Testis (tissue), 5 donors: ENCODE measurements at places on chromosomes 11 and 22. TPM values are rescaled to one million over a fixed set of nuclear protein-coding genes. Genes with fewer than 3 reads are reported as not detected.
A peak's percentile ranks its signal among the peaks of the same experiment; 100 is the strongest.

- H3K27ac ChIP-seq: no peak overlapping the region
- no peak for DNase-seq
- no peaks in the 10 kb centered on the region for H3K36me3 ChIP-seq
- no peak overlapping the region for H3K4me3 ChIP-seq
- no peaks in the 10 kb centered on the region for H3K27me3 ChIP-seq
- no peaks in the 10 kb centered on the region for H3K4me1 ChIP-seq
Measured at GRCh38 chr11:77278595-77279506, 22.6 kb downstream of the GDPD4 start.

DNA sequence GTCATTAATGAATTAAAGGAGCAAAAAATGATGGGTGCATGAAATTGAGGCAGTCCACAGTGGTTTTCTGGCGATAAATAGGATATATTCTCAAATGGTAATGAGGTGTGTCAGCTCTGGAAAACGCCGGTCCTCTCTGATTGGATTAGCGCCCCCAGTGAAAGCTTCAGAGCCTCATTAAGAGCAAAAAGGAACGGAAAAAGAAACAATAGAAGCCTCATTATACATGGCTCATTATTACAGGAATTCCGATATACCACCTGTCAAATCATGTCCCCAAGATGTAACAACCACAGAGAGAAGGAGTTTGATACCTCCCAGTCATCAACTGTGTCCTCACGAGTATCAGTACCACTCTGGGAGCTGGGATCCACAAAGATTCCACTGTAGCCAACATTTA is 175.7 kb upstream of the PITPNB start:
- no peaks in the 10 kb centered on the region for H3K4me1 ChIP-seq
- H3K4me3 ChIP-seq: no peak overlapping the region
- H3K36me3 ChIP-seq: no peaks in the 10 kb centered on the region

DNA sequence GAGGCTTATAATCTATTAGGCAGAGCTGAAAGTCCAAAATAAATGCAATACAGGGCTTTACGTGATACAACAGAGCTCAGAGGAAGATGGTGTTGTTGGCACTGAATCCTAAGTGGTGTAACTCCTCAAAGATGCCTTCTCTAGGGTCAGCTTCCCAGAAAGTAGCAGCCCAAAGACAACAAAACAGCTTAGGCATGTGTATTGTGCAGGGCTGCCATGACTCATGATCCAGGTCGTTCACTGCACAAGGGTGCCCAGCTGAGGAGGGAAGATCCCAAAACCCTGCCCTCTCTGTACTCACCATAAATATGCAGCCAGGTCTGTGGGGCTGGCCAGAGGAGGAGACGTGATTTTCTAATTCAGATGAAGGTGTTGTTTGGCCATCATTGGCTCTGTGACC is 59.4 kb upstream of the NNMT start:
- no peak overlapping the region for H3K4me3 ChIP-seq
- no peaks in the 10 kb centered on the region for H3K27me3 ChIP-seq
- H3K4me1 ChIP-seq: no peaks in the 10 kb centered on the region
- no peak for DNase-seq
- no peaks in the 10 kb centered on the region for H3K36me3 ChIP-seq

GRCh38 chr11:13040969-13041561 is 31.9 kb downstream of the RASSF10 start:
- no peaks in the 10 kb centered on the region for H3K27me3 ChIP-seq
- H3K27ac ChIP-seq: no peak overlapping the region
- H3K36me3 ChIP-seq: no peaks in the 10 kb centered on the region
- H3K4me3 ChIP-seq: no peak overlapping the region

GRCh38 chr11:66480117-66480938 is at the start of gene DPP3:
Gene DPP3 (plus strand): TSS chr11:66480434. CDS start chr11:66482201, 1,767 bp downstream.
- peak within 1 kb of the TSS; percentile 74 for H3K27ac ChIP-seq
- H3K4me1 ChIP-seq: peaks cover 5% of the 10 kb centered on the region
- H3K36me3 ChIP-seq: no peaks in the 10 kb centered on the region

- no peak for DNase-seq
- no peaks in the 10 kb centered on the region for H3K36me3 ChIP-seq
- H3K27me3 ChIP-seq: no peaks in the 10 kb centered on the region
- peaks cover 10% of the 10 kb centered on the region for H3K4me1 ChIP-seq
- no peak overlapping the region for H3K27ac ChIP-seq
- H3K4me3 ChIP-seq: no peak overlapping the region
Measured at GRCh38 chr22:46614025-46614931, 5.9 kb upstream of the GRAMD4 start.

DNA sequence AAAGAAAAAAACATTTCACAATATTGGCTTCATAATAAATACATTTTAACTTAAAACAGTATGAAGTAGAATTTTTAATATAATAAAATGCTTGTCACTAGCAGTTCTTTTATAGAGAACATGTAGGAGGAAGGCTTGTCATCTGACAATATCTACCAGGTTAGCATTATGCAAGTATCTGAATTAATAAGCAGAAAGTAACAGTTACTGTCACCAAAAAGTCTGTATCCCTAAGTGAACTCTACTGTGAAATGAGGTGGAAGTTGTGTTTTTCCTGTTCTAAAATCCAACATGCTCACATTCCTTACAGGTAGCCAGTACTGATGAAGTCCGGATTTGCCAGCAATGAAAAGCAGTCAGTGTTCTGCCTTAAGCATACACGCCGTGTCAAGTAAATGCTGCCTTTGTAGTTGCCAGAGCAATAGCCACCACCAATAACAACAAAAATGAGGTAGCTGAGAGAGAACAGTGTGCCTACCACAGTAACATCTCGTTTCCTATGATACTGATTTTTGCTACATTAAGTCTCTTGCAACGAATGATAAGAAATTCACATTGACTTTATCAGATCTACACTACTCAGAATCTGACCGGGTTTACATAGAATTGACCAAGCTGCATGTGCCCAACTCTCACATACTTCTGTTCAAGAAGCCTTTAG is 95.5 kb downstream of the SIK3 start:
- H3K4me3 ChIP-seq: no peak overlapping the region
- H3K4me1 ChIP-seq: peaks cover 6% of the 10 kb centered on the region
- H3K27me3 ChIP-seq: no peaks in the 10 kb centered on the region
- no peak overlapping the region for H3K27ac ChIP-seq
- no peaks in the 10 kb centered on the region for H3K36me3 ChIP-seq

- no peaks in the 10 kb centered on the region for H3K36me3 ChIP-seq
- DNase-seq: no peak
- no peak overlapping the region for H3K27ac ChIP-seq
- no peaks in the 10 kb centered on the region for H3K27me3 ChIP-seq
- H3K4me3 ChIP-seq: no peak overlapping the region
Measured at GRCh38 chr11:86287468-86287796, 14.6 kb upstream of the HIKESHI start.

DNA sequence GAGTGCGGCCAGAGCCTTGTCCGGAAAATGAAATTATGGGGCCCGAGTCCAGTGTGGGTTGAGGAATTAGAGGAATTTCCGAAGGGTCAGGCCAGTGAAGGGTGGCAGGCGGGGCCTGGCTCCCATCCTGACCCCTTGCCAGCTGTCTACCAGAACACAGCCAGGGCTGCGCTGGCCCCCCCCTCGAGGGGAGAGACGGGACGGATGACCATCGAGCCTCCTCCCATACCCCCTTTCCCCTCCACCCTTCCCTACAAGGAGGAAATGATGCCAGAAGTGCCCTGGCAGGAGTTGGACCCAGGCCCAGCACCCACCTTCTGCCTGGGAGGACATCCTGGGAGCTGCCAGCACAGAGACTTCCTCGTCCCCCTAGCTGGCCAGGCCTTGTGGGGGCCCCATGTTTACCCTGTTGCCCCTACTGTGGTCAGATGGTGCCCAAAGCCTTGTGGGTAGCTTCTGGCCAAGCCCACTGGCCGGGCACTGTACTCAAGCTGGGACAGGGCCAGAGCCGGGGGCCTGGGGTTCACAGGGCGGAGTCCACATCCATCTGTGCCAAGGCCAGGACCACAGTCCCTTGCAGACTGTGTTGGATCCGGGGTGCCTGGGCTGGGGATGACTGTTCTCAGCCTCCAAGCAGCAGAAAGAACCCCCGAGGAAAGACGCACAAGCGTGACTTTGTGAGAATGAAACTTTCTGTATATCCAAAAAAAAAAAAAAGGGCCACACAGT is 20.8 kb downstream of the ARVCF start:
- H3K4me3 ChIP-seq: no peak overlapping the region
- no peaks in the 10 kb centered on the region for H3K36me3 ChIP-seq
- DNase-seq: no peak
- H3K4me1 ChIP-seq: peaks cover 11% of the 10 kb centered on the region
- H3K27me3 ChIP-seq: no peaks in the 10 kb centered on the region

GRCh38 chr22:35840302-35840739 is 122.6 kb downstream of the APOL5 start:
- no peaks in the 10 kb centered on the region for H3K27me3 ChIP-seq
- H3K27ac ChIP-seq: peak overlapping the region; percentile 76
- H3K4me3 ChIP-seq: peak overlapping the region; percentile 57
- DNase-seq: peak; percentile 89

DNA sequence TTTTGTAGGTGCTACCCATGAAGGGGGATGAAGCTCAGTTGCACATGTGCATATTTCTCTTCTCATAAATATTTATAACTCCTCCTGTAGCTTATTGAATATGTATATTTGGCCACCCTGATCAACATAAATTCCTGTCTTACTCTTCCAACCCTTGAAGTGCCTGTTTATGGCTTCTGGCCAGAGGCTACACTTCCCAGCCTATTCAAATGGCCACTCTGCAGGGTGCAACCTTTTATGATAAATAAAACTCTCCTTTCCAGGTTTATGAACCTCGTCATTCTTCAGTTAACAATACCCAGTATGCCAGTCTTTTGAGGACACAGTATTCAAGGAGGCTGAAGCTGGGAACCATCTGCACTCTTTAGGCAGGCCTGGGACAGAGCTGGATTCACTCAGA is 2.6 kb upstream of the RTL6 start:
- no peak for DNase-seq
- no peak overlapping the region for H3K4me3 ChIP-seq
- H3K36me3 ChIP-seq: no peaks in the 10 kb centered on the region
- no peaks in the 10 kb centered on the region for H3K4me1 ChIP-seq
- no peaks in the 10 kb centered on the region for H3K27me3 ChIP-seq

DNA sequence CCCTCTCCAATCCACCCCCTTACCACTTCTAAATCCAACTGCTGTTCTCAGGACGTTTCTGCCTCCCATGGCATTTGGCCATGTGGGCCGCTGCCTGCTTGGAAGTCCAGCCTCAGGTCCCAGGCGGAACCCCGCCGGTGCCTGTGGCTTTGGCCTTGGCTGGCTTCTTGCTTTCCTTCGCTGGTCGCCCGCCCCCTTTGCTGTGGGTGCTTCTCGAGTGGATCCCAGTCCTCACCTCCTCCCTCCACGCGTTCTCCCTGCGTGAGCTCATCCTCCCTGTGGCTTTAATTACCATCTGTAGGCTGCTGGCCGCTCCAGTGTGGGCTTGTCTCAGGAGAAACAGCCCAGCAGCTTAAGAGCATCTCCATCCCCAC is 111.7 kb downstream of the NECTIN1 start:
- no peaks in the 10 kb centered on the region for H3K27me3 ChIP-seq
- H3K4me1 ChIP-seq: no peaks in the 10 kb centered on the region
- DNase-seq: no peak

DNA sequence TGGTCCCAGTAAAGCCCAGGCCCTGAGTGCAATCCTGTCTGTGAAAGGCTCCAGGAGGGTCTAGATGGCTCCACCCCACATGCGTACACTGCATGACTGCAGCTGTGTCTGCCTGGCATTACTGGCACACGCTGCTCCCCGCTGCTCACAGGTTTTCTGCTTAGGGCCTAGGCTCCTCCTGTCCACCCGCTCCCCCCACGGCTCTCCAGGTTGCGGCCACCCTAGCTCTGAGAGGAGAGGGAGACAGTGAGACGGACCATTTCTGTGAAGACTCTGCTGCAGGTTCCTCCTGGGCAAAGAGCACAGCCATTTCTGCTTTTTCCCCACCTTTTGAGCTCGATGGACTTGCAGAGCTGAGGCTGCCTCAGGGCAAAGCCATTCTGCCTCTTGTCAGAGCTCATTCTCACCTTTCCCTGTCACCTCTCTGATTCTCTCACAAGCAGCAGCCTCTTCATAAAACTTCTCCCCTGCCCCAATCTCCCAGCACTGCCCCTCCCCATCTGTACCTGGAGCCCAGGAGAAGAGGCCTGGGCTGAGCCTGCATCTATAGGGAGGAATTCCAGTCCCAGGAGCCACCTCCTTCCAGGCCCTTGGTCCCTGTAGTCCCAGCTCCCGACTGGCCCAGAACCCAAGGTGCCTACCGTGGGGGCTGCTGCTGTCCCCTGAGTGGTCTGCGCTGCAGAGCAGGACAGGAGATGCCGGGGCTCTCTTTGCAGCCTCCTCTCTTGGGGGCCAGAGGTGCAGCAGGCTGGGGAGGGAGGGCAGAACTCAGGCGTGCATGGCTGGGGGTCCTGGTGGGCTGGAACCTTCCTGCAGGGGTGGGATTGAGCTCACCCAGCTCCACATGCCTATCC is 433.7 kb upstream of the B3GAT1 start:
- no peaks in the 10 kb centered on the region for H3K4me1 ChIP-seq
- no peak overlapping the region for H3K27ac ChIP-seq
- H3K36me3 ChIP-seq: no peaks in the 10 kb centered on the region
- no peak overlapping the region for H3K4me3 ChIP-seq

DNA sequence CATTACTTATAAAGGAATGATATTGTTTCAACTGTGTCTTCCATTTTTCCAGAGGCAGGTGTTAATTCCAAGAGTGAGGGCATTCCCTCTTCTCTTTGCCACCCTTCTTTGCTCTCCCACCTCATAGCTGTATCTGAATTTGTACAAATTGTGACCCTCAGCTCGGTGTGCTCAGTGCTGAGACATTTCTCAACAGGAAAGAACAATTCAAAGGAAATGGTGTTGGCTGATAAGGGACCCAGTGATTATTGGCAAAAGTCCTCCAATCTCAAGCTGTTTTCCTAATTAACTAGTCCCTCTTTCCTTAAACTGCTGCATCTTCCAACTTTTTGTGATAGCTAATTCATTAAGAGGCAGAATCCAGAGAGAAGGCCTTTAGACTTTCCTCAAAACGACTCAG is 408.9 kb upstream of the SYN3 start:
- H3K27me3 ChIP-seq: no peaks in the 10 kb centered on the region
- DNase-seq: no peak
- H3K4me1 ChIP-seq: no peaks in the 10 kb centered on the region

GRCh38 chr11:34647131-34647530 is 26.2 kb downstream of the EHF start:
- no peaks in the 10 kb centered on the region for H3K4me1 ChIP-seq
- no peak overlapping the region for H3K4me3 ChIP-seq
- H3K36me3 ChIP-seq: no peaks in the 10 kb centered on the region
- H3K27me3 ChIP-seq: no peaks in the 10 kb centered on the region
- DNase-seq: no peak

- H3K4me3 ChIP-seq: peak overlapping the region; percentile 59
- H3K27ac ChIP-seq: no peak overlapping the region
- H3K36me3 ChIP-seq: no peaks in the 10 kb centered on the region
- H3K4me1 ChIP-seq: peaks cover 5% of the 10 kb centered on the region
- no peak for DNase-seq
Measured at GRCh38 chr22:43109921-43110443, 568 bp upstream of the BIK start.

Gene CNTN5
- total RNA-seq: 0.99 TPM

Gene MYRF
- 9.2 TPM for total RNA-seq

Gene ZNF408
- total RNA-seq: 18.3 TPM

Gene PLEKHA7
- 64.9 TPM for total RNA-seq

Gene EIF3D
- total RNA-seq: 163 TPM

Gene CHST1
- 6.2 TPM for total RNA-seq

Gene TMEM191B
- total RNA-seq: 42.0 TPM

Gene CCDC87
- 26.3 TPM for total RNA-seq

Gene TBX10
- not detected for total RNA-seq

Gene TP53I11
- total RNA-seq: 28.7 TPM

Gene MS4A7
- total RNA-seq: 5.7 TPM

Gene PNPLA3
- 0.93 TPM for total RNA-seq
